Activated CD4-positive, CD25-positive, alpha-beta regulatory T cell treated with anti-CD3 and anti-CD28 coated beads, Interleukin-2, amount 50 U/mL, for 16 hours (primary cell): ENCODE measurements at places on chromosomes 5 and 9.

DNA sequence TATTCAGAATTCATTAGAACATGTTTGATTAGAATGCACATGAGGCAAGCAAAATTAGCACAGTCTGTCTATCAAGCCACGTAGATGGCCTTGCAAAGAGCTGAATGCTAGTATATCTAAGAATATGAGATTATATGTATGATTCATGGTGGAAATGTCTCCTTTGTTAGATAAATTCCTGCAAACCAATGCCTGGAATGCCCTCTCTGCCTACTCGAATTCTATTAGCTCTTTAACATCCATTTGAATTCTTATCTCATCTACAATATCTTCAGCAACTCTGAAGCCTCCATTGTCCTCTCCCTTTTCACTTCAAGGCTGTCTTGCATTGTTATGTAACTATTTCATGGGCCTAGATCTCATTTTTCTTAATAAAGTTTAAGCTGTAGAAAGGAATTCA is 205.5 kb downstream of the TMC1 start:
- DNase-seq: no peak

DNA sequence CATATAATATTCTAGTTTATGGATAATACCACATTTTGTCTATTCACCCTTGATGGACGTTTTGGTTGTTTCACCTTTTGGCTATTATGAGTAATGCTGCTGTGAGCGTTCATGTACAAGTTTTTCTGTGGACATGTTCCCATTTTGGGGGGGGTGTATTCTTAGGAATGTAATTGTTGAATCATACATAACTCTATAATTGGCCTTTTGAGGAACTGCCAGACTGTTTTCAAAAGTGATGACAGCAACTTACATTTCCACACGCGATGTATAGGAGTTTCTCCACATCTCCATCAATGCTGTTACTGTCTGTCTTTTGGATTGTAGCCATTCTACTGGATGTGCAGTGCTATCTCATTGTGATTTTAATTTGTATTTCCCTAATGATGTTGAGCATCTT is 69.8 kb downstream of the SLC46A2 start:
- no peak for DNase-seq

- no peak for DNase-seq
These were observed 803.4 kb upstream of the CDH6 start for GRCh38 chr5:30390095-30390494.

DNA sequence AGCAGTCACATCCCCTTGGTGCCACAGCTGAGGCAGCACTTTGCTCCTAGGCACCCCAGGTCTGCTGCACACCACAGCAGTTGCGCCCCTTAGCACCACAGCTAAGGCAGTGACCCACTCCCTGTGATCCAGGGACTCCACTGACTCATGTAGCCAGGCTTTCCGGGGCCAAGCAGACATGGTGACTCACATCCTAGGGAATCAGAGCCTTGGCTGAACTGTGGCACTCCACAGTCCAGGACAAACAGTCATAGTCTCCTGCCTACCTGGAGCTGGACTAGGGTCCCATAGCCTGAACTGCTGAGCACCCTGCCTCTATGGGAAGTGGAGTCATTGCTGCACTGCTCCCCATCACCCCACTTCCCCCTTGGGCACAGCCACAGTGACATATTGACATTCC is 338.7 kb downstream of the NPR3 start:
- DNase-seq: no peak

DNA sequence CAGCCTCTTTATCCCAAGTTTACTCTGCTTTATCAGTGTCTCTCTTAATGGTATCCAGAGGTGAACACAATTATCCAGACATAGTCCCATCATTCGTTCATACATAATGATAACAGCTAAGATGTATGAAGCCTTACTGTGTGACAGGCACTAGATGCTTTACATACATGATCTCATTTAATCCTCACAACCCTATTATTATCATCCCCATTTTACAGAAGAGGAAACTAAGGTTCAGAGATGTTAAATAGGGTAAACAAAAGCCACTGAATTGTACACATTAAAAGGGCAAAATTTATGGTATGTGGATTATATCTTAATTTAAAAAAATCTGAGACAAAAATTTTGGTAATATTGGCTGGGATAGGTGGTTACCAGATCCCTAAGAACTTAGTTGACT is 124.1 kb upstream of the TBC1D2 start:
- no peak for DNase-seq

DNA sequence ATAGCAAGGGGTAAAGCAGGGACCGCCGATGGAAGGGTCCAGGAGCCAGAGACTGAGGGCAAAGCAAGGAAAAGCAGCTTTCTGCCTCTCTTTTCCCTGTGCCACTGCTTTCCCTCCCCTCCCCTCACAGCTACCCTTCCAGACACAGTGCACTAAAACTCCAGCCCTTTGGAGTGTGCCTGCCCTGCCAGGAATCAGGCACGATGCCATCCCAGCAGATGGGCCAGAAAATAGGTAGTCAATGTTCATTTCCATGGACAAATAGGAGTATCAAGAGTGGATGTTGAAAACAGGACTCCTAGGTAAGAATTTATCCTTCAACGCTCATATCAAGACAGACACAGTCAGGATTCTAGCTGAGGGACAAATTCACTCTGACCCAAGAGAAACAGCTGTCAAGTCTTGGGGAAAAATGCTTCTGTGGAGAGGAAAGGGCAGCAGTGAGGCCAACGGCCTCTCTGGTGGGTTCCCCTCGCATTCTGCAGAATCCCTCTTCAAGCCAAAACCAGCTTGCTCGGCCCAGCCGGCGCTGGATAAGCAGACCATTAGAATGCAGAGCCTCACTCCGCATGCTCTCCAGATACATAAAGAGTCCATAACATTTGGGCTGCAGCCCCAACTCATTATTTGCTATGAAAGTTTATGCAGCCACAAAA is 138.0 kb downstream of the CAAP1 start:
- no peak for DNase-seq

- DNase-seq: no peak
These were observed 9.4 kb downstream of the SLC38A9 start for GRCh38 chr5:55702598-55703345.

DNA sequence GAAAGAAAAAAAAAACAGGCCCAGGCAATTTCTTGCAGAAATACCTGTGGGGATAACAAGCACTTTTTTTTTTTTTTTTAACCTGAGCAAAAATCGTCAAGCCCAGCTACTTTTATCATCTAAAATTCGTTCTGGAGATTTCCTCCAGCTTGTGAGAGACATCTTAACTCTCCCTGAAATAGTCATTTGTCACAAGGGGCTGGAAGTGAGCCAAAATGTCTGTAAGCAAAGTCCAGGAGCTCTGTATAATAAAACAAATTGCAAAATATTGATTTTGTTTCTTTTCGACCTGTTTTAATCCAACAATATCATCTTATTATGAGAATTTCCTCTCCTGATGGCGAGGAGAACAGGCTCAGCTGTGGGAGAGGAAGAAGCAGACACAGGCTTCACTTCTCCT is 168.4 kb downstream of the TTLL11 start:
- no peak for DNase-seq

DNA sequence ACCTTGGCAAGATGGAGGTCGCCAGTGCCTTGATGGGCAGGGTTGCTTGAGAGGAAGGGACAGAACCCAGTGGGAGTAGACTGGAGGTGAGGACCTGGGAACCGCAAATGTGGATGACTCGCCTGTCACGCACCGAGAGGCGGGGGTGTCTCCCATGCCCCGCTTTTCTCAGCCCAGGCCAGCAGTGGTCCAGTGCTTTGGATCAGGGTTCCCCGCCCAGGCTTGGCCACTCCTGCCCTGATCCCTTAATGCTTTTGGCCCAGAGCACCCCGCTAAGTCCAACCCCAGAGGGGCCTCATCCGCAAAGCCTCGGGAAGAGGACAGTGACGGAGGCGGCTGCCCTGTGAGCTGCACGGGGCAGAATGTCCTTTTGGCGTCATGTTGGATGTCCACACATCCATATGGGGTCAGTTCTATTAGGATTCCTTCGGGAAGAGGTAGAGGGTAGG is 2.4 kb downstream of the MRPS2 start:
- no peak for DNase-seq

DNA sequence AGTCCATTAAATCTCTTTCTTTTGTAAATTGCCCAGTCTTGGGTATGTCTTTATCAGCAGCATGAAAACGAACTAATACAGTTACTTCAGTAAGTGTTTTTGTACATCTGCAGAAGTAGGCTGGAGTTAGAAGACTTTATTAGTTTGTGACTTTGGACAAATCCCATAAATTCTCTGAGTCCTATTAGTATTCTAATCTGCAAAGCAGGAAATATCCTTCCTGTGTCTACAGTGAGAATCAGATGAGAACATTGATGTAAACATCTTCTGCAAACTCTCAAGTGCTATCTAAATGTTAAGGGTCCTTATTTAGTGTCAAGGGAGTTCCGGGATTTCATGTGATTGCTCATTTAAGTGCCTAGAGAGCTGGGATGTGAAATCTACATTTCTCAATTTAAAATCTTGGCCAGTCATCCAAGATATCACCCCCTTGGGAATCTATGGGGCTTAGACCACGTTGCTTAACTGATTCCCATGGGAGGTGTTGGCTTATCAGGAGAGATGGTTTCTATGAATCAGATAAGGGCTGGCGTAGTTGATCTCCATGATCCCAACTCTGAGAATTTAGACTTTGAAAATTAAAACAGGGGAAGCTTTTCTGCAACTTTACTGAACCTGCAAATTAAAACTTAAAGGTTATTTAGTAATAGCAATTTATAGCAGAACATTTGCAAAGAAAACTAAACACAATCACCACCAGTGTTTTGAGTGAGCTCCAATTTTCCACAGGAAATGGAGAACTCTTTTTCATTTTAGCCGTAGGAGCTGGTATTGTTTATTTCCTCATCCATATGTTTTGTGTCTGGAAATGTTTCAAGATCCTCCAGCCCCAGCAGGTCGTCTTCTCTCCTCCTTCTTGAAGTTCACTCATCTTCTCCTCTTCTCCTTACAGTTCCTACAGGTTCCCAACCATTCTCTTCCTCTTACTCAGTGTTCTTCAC is 241.6 kb upstream of the CD180 start:
- no peak for DNase-seq

GRCh38 chr9:35423499-35423898 is 66.4 kb upstream of the RUSC2 start:
- no peak for DNase-seq

DNA sequence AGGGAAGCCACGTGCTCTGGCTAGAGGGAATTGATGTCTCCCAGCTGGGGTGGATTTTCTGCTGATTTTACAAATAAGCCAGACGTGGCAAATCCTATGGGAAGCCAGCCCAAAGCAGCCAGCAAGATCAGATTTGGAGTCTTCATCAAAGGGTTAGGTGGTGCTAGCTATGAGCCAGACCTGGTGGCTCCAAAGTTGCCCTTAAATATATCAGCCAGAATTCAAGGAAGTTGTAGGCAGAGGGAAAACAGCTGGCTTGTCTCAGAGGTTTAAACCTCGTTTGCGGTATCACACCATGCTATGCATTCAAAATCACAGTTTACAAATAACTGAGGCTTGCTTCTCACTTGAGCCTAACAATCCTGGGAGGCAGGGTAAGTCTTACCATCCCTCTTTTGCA is 313.2 kb downstream of the MLLT3 start:
- DNase-seq: no peak
